ENCODE measurements at places on chromosomes 5 and 9.

GRCh38 chr5:116410336-116410890 is 164.2 kb downstream of the SEMA6A start:
- DNase-seq = no peak

- DNase-seq = no peak
These were observed 7.1 kb upstream of the OCLN start for GRCh38 chr5:69485471-69485870.

DNA sequence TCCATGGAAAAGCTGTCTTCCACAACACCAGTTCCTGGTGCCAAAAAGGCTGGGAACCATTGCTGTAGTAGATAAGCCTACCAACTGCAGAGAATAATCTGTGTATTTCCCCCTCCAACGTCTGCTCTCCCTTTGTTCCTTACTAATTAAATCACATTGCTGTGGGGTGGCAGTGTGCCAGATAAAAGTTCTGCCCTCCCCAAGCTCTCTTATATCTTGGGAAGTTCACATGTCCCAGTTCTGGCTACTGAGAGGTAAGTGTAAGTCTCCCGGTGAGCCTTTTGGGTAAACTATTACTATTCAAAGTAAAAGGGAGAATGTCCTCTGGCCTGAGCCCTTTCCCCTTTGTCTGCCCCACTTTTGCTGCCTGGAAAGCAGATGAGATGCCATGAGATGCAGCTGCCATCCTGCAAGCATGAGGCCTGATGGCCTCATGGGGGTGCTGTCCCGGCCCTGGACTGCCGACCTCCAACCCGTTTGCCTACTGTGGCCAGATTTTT is 14.7 kb downstream of the ENC1 start:
- no peak for DNase-seq

DNA sequence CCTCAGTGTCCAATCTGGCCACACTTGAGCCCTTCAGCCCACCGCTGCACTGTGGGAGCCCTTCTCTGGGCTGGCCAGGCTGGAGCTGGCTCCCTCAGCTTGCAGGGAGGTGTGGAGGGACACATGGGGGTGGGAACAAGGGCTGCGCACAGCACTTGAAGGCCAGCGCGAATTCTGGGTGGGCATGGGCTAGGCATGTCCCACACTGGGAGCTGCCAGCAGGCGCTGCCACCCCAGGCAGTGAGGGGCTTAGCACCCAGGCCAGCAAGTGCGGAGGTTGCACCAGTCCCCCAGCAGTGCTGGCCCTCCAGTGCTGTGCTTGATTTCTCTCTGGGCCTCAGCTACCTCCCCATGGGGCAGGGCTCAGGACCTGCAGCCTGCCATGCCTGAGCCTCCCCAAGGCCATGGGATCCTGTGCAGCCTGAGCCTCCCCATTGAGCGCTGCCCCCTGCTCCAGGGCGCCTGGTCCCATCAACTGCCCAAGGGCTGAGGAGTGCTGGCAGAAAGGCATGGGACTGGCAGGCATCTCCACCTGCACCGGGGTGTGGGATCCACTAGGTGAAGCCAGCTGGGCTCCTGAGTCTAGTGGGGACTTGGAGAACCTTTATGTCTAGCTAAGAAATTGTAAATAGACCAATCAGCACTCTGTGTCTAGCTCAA is 148.2 kb downstream of the EMB start:
- DNase-seq = no peak

GRCh38 chr9:91119679-91120078 is 242.0 kb downstream of the AUH start:
- no peak for DNase-seq

DNA sequence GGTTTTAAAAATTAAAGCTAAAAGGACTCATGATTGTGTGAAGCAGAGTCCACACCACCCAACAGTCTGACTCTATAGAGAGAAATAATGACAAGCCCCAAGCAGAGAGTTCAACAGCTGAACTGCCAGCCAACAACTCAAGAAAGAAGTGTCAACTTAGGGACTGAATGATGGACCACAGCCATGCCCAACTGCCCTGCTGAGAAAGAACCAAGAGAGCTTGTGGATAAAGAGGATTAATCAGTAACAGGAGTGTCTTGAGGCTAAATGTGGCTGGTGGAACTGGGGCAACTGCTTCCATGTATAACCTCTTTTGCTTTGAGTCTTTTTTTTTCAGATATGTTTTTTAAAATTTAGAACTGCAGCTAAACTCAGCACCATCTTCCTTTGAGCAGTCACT is 109.3 kb downstream of the HSD17B3 start:
- DNase-seq = no peak

- DNase-seq = no peak
These were observed 6.7 kb upstream of the RXRA start for GRCh38 chr9:134319306-134320125.

Data from T-helper 2 cell treated with Interferon-gamma antibody and Interleukin-4, amounts not matched to agents 5 μg/mL and 100 μg/mL, for 36 hours (primary cell).